Endothelial cell (in vitro differentiated cells): ENCODE measurements at places on chromosomes 7 and 10.
A peak's percentile ranks its signal among the peaks of the same experiment; 100 is the strongest.

GRCh38 chr10:78768041-78768835 lies 300.5 kb upstream of the ZMIZ1 start:
- DNase-seq, result no peak

GRCh38 chr10:56360583-56360966 lies 484 bp downstream of the ZWINT start:
- DNase-seq, result no peak

- no peak for DNase-seq
Observed at GRCh38 chr10:48638739-48639527, 34.1 kb upstream of the ARHGAP22 start.

DNA sequence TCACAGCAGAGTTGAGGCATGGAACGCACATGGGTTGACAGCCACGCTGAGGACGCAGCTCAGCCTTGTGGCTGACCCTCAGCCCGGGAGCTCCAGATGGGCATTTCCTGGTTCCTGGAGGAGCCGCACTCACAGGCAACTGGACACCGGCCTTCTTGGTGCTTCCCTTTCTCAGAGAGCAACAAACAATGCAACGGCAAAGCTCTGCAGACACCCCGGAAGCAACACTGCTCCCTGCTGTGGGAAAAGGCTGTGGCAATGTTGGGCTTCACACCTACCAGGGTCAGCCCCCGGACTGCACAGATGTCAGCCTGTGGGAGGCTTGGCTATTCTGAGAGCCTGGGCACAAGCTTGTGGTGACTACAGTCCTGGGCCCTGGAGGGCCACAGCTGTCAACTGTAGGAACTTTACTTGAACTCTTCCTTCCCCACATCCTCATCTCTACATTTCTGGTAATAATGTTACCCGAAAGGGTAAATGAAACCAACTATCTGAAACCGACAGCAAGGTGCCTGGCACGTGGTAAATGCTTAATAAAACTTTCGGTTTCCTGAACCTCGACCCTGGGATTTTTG lies 597.5 kb upstream of the MKI67 start:
- DNase-seq, result no peak

DNA sequence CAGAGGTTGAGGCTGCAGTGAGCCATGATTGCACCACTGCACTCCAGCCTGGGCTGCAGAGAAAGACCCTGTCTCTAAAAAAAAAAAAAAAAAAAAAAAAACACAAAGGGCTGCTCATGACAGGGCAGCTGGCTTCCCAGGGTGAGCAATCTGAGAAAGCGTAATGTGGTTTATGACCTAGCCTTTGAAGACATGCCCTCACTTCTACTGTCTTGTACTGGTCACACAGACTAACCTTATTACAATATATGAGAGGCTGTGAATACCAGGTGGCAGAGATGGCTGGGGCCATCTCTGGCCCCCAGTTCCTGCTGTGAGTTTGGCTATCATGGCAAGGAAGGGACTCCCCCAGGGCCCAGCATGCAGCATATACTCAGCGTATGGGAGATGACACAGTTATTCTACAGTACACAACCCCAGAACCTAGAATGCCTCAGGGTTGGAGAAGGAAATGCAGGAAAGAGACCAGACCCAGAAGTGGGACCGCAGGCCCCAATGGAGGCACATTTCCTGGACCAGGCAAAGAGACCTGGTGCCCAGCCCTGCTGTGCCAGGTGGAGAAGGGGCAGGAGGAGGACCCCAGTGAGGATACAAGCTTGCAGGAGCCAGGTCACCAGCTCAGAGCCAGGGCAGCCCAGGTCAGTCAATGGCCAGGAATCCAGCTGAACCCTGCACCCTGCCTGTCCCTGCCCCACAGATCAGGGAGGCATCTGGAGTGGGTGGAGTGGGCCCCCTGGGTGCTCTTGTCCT lies 26.3 kb downstream of the NPTX2 start:
- DNase-seq, result no peak

- DNase-seq, result no peak
Observed at GRCh38 chr10:121309164-121309563, 289.1 kb downstream of the FGFR2 start.

GRCh38 chr7:25780904-25781303 lies 371.1 kb upstream of the NFE2L3 start:
- DNase-seq, result no peak

GRCh38 chr10:5274795-5275194 lies 78.2 kb downstream of the AKR1C4 start:
- no peak for DNase-seq

DNA sequence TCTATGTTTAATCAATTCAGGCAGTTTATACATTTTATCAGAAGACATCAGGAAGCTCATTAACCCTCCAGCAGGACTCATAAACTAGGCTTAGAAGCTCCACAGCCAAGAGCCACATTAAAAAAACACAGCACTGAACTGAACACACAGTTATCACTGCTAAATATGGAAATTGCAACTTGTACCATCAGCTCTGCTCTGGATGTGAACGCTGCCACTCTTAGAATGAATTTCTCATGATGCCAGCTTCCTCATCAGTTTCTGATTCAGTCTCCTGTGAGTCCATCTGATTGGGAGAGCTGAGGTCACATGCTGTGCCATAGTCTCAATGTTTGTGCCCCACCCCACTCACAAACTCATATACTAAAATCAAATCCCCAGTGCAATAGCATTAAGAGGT lies 17.1 kb upstream of the ING3 start:
- DNase-seq, result no peak

DNA sequence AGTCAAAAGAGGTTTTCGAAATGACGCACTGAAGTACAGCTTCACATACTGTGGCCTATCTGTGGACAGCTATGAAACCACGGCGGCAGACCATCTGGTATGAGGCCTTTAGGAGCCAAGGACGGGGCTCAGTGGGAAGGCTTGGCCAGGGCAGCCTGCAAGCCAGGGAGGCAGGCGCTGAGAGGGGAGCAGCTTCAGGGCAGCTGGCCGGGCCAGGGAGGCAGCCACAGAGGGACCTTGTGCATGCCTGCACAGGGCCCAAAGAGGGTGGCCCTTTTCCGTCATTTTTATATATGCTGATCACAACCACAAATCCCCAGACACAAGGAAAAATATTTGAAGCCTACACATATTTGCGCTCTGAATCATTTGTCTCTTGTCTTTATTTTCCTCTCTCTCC lies 13.5 kb downstream of the CALD1 start:
- DNase-seq, result no peak

- no peak for DNase-seq
Observed at GRCh38 chr7:1475991-1476390, 16.7 kb upstream of the MICALL2 start.

DNA sequence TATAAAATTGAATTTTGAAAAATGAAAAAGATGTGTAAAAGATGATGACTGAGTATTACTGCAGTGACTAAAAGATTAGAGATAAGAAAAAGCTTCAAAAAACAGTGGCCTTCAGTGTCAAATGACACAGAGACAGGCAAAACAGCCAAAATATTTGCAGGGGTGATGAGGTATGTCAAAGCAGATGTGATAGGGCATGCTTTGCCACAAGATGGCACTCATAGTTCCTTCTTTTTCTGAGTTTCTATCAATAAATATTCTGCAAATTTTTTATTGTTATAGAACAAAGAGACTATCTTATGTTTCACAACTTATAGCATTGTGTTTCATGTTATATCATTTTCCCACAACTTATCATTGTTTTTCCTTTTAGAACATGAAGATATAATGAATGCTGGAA lies 344.1 kb upstream of the HPS1 start:
- DNase-seq, result no peak

DNA sequence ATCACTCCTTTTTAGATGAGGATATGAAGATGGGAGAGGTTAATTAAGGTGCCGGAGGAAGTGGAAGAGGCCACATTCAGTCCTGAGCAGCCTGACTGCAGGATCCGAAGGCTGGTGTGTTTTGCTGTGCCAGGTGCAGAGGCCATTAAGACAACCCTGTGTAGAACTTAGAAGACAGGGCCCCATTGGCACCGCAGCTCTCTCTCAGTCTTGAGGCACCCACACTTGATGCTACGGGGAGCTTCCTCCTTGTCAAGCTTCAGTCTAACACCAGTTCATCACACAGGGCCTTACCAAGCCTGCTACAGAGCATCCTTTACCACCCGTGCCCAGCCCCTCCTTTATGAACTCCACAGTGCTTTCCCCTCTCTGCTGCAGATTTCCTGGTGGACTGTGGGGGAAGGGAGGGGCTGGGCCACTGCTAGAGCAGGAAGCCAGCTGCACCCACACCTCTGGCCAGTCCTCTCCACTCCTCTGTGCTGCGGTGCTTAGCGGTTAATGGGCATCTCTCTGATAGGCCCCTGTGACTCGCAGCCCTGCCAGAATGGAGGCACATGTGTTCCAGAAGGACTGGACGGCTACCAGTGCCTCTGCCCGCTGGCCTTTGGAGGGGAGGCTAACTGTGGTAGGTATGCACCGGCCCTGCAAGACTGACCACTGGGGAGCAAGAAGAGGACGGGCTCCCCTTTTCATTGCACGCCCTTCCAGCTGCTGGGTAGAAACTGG lies 45.5 kb downstream of the VWA2 start:
- DNase-seq, result no peak

GRCh38 chr7:128869138-128869943 lies 6.7 kb downstream of the ATP6V1F start:
- DNase-seq, result peak; percentile 37

DNA sequence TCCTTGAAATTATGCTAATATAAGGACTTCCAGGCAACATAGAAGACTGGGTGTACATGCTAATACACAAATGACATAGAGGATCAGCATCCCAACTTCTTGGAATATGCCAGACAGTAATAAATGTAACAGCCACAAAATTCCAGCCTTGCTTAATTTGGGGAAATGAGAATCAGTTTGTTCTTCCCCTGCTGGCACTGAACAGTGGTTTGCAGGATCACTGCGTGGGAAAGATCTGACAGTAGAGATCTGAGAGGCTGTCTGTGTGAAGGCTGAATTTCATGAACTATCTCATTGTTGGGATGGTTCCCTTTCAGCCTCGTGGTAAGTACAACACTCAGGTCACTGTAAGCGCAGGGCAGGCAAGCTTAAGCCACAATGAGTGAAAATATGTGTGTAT lies 1078.0 kb downstream of the LRMDA start:
- no peak for DNase-seq

DNA sequence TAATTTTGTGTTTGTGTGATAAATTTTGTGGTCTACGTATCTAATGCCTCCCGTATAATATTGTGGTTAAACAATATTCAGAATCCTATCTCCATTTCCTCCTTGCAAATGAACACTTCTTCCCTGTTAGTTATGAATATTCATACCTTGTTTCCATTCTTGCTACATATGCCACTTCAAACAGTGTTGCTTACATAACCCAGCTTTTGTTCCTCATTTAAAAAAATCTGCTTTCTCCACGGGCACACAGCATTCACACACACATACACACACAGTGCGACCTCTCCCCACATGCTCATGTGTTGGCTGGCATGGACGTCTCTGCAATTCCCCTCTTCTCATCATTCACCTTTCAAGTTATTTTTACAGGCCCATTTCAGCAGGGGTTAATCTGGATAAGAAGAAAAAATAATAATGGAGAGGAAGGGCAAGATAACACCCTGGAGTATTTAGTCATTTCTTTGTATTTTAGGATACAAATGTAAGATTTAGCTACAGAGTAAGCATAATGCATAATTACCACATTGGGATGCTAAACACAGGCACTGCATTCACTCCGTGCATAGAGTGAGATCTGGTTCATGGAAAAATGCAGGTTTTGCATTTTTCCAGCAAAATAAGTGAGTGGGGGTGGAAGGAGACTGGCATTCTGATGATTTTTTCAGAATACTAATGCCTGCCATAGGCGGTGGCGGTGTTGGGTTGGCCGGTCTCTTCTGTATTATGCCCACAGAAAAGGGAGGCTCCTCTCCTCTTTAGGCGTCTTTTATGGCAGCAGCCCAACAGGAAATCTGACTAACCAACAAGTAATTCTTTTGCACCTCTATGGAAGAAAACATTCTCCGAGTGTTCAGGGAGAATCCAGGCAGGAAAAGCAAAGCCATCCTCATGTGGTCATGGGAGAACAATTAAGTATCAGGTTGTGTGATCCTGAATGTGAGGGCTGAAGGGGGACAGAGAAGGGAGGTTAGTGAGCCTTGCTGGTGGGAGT lies 31.7 kb upstream of the ELMO1 start:
- no peak for DNase-seq

DNA sequence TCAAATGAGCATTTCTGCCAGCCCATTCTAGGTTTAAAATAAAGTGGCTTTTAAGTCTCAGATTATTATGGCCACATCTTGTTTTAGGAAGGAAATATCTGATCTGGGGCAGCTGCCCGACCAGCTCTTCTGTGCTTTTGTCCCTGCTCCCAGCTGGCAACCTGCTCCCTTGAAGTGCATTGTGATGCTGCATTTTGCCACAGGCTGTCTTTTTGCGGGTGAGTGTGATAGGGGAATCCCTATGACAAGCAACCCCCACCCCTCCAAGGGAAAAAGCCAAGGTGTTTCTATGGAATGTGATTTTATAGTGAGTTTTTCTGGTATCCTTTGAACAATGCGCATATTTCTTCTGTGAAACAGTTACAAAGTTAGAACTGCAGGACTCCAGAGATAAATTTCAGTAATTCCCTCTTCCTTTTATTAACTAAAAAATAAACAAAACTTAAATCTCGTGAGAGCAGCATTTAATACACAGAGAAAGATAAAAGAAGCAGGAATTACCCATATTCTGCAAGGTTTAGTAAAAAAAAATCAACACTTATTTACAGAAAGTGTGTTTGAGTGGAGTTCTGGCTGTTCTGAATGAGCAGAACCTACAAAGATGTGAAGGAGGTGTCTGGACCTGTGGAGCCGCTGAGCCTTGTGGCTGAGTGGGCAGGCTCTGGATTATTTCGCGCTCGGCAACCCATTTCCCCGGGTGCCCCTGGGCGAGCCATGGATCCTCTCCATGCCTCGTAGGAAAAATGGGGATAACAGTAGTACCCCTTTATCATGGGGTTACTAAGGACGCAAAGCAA lies 10.1 kb upstream of the HPS1 start:
- DNase-seq, result no peak
